ENCODE measurements at places on chromosomes 1 and 21.
A peak's percentile ranks its signal among the peaks of the same experiment; 100 is the strongest.

DNA sequence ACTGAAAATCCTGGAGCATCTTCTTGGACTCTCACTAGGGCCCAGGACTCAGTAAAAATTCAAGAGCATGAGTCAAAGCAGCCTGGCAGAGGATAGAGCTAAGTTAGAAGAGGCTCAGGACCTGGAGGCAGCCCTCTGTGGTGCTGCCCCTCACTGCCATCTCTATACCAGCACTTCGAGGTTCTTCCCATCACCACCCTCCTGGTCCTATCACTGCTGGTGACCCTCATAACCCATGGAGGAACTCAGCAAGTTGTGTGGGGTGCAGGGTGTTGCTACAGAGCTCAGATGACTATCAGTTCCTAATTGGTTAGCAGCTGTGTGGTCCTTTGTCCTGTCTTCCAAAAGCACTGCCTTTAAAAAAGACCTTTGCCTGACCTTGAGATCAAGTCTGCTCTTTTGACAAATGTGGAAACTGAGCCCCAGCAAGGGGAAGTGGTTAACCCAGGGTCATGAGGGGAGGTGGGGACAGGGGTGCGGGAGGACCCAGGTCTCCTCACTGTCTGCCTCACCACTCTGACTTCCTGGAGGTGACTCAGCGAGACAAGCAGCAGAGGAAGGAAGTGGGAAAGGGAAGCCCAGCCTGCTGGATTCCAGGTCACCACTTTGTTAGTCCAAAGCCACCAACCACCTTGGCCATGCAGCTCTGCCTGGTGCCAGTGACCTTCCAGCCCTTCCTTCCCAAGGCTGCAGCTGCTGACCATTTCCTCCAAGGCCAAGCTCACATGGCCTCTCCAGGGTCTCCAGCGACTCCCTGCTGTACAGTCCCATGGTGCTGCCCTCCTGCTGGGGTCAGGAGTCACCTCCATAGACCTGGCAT lies 199.4 kb upstream of the EDN2 start:
- DNase-seq, result no peak

DNA sequence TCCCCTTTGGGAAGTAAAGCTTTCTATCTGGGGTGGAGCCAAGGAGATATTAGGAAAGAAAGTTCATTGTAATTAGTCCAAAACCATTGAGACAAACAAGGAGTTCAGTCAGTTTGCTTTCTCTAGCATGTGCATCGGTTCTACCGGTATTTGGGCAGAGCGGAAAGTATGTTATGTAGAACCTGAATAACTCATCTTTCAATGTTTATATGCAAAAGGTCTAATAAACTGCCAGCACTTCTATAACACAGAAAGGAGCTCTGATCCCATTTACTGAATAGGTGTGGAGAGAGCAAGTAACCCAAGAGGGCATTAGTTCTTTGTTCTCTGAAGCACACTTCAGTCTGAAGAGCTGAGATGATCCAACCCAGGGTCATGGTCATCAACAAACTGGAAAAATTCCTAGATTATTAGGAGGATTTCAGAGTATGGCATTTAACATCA lies 3.5 kb downstream of the TGFB2 start:
- DNase-seq, result no peak

DNA sequence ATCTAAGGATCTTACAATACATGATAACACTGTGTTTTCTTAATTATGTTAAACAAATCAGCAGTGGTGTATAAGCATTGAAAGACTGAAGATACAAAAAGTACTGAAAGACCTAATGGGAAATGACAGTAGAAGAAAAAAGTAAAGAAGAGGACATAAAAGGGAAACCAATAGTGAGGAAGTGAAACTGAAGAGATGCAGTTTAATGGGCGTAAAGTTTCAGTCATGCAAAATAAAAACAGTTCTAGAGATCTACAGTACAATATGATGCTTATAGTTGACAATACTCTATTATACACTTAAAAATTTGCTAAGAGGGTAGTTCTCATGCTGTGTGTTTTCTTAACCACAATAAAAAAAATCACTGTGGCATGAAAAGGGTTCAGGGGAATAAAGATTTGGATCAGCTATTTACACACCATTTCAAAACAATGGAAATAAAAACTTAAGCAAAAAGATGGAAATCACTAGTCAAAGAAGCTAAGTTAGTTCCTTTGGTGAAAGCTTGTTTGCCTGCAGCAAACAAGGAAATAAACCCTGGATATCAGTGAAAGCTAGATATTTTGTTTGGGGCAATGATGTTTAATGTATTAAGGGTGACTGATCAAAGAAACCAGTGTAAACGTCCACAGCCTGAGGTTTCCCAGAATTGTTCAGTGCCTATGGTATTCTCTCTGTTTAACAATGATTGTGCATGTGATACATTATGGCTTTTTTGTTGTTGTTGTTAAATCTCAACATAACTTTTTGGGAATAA lies 1160.8 kb upstream of the ADGRL2 start:
- no peak for DNase-seq

- DNase-seq, result no peak
These were observed 7.9 kb upstream of the SH3GLB1 start for GRCh38 chr1:86696522-86696921.

DNA sequence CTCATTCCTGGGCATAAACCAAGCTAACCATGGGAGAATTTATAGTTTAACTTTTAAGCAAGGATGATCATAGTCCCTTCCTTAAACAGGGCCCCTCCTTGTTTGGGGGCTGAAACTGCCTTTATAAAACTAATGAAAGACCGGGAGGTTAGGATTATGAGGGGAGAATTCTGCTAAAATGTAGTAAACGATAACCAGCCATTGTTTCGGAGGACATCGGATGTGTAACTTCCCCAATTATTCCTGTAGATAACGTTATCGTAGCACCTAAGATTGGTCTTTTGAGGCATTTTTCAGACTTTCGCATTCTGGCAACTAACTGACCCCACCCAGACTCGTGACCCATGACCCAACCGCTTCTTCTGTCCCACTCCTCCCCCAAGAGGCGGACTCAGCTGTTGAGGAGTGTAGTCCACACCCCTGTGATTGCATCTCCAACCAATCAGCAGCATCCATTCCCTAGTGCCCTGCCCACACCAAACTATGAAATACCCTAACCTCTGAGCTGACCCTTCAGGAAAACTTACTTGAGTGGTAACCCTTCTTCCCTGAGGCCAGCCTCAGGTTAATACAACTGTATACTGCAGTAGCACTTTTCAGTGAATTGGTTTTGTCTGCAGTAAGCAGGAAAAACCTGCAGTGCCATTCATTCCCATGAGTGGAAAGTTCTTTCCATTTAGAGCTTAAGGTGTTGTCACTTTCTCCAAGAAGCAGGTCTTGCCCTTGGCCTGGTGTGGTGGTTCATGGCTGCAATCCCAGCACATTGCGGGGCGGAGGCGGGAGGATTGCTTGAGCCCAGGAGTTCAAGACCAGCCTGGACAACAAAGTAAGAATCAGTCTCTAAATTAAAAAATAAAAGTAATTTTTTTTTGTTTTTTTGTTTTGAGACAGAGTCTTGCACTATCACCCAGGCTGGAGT lies 823 bp upstream of the SYF2 start:
- peak; percentile 18 for DNase-seq

- no peak for DNase-seq
These were observed 1.9 kb downstream of the ZBTB48 start for GRCh38 chr1:6581561-6582305.

DNA sequence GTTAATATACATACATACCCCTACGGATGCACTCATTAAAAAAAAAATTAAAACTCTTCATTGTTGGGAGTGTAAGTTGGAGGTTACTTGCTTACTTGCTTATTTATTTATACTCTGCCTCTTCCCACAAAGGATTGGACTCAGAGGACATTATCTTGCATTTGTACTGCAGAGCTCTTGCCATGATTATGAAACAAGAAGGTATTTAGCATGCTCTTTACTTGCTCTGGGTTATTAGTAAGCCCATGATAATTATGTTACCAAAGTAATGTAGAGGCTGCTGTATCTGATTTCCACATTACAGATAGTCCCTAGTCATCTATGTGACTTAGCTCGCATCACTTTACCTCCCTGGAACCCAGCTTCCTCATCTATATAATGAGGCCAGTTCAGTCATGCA lies 355.1 kb upstream of the PTBP2 start:
- no peak for DNase-seq

GRCh38 chr1:33852711-33853110 lies 11.2 kb upstream of the HMGB4 start:
- DNase-seq, result no peak

DNA sequence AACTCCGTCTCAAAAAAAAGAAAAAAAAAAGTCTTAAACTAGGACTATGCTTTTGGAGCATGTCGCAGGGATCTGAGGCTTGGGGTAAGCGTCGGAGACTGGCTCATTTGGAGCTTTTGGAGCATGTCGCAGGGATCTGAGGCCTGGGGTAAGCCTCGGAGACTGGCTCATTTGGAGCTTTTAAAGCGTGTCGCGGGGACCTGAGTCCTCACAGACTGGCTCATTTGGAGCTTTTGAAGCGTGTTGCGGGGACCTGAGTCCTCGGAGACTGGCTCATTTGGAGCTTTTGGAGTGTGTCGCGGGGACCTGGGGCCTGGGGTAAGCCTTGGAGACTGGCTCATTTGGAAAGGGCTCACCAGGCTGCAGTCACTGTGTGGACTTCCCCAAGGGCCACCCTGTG lies 13.6 kb upstream of the TSPEAR start:
- DNase-seq, result no peak

DNA sequence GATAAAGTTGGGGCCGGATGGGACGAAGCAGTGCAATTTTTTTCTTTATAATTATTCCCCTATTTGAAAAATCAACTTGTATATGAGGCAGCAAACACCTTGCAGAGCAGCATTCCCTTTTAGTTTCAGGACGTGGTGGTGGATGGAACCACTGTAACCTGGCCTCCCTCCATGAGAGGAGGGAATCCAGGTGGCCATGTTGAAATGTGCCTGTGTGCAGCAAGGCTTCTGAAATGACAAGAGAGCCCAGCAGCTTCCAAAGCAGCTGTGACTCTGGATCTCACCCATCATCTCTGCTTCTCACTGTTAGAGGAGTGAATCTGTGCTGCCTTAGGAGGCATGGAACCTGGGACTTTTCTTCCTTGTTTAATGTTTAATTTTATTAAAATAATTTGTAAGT lies 42.3 kb downstream of the NFIA start:
- no peak for DNase-seq

DNA sequence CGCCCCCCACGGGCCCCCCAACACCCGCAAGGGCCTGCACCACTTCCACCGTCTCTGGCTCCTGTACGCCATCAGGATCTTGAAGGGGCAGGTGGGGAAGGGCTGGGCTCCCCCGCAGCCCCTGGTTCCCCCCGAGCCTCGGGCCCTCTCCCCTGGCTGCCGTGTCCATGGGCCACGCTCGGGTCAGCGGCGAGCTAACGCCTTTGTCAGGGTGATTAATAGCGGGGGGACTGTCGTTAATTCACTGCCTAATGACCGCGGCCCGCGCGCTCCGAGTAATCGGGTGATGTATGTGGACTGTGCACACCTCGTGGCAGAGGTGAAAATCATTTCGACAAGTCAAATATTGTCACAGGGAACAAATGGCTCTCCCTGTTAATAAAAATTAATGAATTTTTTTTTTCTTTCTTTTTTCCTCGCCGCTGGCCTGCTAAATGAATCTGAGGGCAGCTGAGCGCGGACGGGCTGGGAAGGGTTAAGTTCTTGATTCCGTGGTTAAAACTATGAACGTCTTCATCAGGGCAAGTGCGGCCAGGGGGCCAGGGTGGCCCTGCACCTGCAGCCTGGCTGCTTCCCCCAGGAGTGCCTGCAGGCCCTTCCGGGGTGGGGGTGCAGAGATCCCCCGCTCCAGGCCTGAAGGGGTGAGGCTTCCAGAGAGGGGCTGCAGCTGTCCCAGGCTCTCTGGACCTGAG lies 100.8 kb downstream of the PRDM16 start:
- no peak for DNase-seq

DNA sequence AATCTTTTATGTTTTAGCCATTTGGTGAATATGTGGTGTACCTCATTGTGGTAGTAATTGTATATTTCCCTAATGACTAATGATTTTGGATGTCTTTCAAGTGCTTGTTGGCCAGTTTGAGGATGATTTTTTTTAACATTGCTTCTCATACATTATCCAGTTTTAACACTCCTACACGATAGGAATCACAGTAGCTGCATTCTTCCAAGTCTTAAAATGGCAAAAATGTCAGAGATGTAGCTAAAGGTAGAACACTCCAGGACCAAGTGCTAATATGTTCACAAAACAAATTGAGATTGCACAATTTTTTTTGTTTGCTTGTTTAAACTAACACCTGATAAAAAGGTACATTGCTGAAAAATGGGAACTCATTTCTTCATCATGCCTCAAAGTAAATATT lies 11.7 kb downstream of the USP25 start:
- no peak for DNase-seq

GRCh38 chr1:206479183-206480125 lies 9.2 kb downstream of the IKBKE start:
- DNase-seq, result peak; percentile 50

DNA sequence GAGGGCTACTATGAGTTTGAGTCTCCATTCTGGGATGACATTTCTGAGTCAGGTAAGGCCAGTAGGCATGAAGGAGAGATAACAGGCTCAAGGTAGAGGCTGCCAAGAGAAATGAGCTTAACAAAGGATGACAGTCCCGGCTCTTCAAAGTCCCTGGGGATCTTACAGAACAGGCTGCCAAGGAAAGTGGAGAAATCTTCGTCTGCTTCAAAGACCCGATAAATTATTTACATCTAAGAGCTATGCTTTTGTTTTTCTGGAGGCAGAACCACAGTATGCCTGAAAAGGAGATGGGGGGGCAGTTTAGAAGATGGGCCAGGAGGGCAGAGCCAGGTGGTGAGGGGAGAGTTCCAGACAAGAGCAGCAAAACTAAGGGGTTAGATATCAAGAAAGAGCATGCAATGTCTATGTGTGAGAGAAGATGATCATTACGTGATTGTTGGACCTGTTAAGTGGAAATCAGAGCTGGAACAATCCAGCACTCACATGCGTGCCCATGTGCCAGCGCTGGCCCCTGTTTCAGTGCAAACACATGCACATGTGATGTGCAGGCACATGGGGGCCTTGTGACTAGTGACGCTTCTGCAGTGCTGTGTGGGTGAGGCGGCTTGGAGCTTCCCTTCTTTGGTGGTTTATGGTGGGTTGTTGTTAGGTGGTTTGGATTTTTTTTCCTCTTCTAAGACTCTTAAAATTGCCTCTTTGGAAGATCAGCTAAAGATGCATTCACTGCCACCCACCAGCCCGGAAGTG lies 25.7 kb downstream of the CAMK1G start:
- no peak for DNase-seq

DNA sequence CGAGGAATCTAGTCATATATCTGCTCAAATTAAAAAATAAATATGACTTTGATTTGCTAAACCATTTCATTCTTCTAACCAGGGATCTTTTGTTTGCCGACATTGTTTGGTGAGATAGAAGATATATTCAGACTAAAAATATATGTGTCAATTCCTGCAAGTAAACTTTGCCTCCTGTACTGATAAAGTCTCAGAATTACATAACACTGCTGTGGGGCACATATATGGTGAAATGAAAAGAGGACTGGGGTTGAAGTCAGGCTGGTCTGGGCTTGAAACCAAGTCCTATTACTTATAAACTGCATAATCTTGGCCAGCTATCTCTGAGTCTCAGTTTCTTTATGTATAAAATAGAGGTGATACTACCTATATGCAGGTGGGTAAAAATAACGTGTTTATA lies 9.8 kb downstream of the SCMH1 start:
- no peak for DNase-seq
